ENCODE measurements at places on chromosomes 1 and 21.

- DNase-seq, result no peak
Measured at GRCh38 chr1:222754366-222755139, 17.6 kb downstream of the FAM177B start.

- no peak for DNase-seq
Measured at GRCh38 chr21:41102281-41102680, 65.7 kb upstream of the BACE2 start.

DNA sequence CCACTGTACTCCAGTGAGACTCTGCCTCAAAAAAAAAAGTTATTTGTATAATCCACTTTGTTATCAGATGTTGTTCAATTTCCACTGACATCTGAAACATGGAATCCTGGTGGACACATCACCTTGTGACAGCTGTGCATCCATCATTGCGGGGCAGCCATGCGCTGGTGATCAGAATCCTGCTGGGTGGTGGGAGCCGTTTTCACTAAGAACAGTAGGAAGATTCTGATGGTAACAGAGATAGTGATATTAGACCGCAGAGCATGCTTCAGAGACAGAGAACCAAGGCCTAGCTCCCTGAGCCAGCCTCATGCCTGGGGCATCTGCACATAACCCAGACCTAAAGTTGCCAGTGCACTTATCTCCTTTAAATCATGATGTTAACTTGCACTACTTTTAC lies 3.1 kb upstream of the SPRR3 start:
- DNase-seq, result no peak

GRCh38 chr1:215484171-215484939 lies 82.7 kb upstream of the KCTD3 start:
- DNase-seq, result no peak

GRCh38 chr21:17799414-17800164 lies 19.6 kb downstream of the C21orf91 start:
- no peak for DNase-seq

DNA sequence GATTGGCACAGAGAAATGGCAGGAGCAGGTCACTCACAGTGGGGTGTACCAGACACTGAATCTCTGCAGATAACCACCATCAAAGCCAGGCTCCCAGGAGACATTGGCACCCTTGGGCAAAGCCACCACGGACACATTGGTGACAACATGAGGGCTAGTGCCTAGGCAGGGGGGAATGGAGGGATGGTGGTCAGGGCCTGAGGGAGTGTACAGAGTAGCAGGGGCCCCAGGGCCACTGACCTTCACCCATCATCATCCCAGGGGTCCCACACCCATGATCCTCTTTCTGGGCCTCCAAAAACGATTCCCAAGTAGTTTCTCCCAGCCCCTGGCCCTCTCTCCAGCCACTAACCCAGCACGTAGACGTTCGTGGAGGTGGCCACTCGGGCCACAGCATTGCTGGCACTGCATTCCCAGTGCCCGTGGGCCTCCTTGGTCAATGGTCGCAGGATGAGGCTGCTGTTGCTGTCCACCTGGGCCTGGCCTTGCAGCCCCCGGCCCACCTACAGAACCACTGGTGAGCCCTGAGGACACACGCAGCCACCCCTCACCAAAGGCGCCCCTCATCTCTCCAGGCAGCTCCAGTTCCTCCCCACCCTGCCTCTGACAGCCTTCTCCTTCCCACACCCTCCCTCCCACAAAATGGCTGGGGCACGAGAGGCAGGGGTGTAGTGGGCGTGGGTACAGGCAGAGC lies 5.9 kb upstream of the TAGLN2 start:
- no peak for DNase-seq

GRCh38 chr1:200838676-200839445 lies 33.9 kb upstream of the GPR25 start:
- no peak for DNase-seq

- no peak for DNase-seq
Measured at GRCh38 chr1:83109692-83110091, 889.2 kb downstream of the TTLL7 start.

Data from caudate nucleus (tissue), 63 donors.